CD4-positive, alpha-beta T cell (primary cell): ENCODE measurements at places on chromosomes 1 and 21. TPM values are rescaled to one million over a fixed set of nuclear protein-coding genes. Genes with fewer than 3 reads are reported as not detected.

DNA sequence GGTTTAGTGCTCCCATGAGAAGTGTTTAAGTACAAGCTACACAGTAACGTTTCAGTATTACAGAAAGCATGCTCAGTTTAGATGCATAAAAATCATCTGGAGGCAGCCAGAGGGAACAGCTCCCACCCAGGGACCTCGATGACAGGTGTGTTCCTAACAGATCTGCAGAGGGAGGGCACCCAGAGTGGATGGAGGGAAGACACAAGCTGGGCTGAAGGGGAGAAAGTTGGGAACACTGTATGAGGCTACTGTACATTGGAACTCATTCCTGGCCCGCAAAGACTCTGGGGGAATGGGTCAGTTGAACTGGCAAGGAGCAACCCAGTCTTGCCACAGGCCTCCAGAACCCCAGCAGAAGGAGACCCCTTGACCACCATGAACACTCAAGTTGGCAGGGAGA, 52.4 kb downstream of the ZP4 start:
- H3K4me1 ChIP-seq: no peaks in the 10 kb centered on the region
- DNase-seq: no peak
- no peaks in the 10 kb centered on the region for H3K27me3 ChIP-seq
- no peaks in the 10 kb centered on the region for H3K36me3 ChIP-seq
- no peak overlapping the region for H3K27ac ChIP-seq
- no peak overlapping the region for H3K4me3 ChIP-seq

GRCh38 chr1:184497959-184498723, 111.3 kb downstream of the C1orf21 start:
- H3K27ac ChIP-seq: no peak overlapping the region
- H3K4me1 ChIP-seq: no peaks in the 10 kb centered on the region
- no peak overlapping the region for H3K4me3 ChIP-seq
- H3K36me3 ChIP-seq: no peaks in the 10 kb centered on the region
- no peak for DNase-seq
- H3K27me3 ChIP-seq: no peaks in the 10 kb centered on the region

GRCh38 chr1:232172563-232172962, 457.4 kb downstream of the SIPA1L2 start:
- H3K27ac ChIP-seq: no peak overlapping the region
- no peak overlapping the region for H3K4me3 ChIP-seq
- no peaks in the 10 kb centered on the region for H3K36me3 ChIP-seq
- DNase-seq: no peak
- H3K27me3 ChIP-seq: no peaks in the 10 kb centered on the region

NUP210L gene
- total RNA-seq: 0.03 TPM

DNA sequence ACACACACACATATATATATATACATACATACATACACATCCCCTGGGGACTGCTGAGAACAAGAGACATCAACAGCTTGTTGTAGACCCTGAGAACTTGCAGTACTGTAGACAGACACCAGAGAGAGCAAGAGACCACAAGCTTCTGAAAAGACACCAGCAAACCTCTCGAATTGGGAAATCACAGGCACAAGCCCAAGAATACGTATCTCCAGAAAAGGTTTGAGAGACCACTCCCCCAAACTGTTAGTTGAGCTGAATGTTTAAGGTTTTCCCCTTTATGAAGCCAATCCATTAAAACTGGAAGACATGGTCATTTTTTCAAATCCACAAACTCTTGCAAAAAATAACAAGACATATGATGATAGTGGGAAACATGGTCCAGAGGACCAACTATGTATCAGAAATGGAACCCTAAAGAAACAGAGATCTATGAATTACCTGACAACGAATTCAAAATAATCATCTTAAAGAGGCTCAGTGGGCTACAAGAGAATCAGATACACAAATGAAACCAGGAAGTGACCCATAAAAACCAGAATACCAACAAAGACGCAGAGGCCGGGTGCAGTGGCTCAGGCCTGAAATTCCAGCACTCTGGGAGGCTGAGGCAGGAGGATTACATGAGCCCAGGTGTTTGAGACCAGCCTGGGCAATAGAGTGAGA, 45.1 kb downstream of the SLC2A1 start:
- no peak for DNase-seq
- H3K36me3 ChIP-seq: no peaks in the 10 kb centered on the region
- H3K4me3 ChIP-seq: no peak overlapping the region
- no peak overlapping the region for H3K27ac ChIP-seq
- no peaks in the 10 kb centered on the region for H3K4me1 ChIP-seq
- no peaks in the 10 kb centered on the region for H3K27me3 ChIP-seq

KCNT2 gene
- total RNA-seq: not detected

DNA sequence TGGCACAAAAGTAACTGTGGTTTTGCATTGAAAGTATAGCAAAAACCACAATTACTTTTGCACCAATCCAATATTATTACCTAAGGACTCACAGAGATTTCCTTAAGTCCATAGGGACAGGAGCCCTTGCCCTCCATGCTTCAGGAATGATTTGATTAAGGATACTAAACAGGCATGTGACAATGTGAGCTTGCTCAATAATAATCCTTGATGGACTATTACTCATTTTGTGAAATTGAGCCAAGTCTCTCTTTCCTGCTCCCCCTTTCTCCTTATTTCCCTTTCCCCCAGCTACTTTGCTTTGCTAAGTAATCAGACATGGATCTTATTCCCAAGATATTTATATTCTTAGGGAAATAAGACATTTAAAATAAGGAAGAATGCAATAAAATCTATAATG, 21.6 kb upstream of the RGL1 start:
- H3K27ac ChIP-seq: no peak overlapping the region
- no peaks in the 10 kb centered on the region for H3K27me3 ChIP-seq
- no peaks in the 10 kb centered on the region for H3K4me1 ChIP-seq
- H3K36me3 ChIP-seq: no peaks in the 10 kb centered on the region
- no peak overlapping the region for H3K4me3 ChIP-seq

CR1 gene
- total RNA-seq: 2.8 TPM

TSPEAR gene
- total RNA-seq: not detected

AJAP1 gene
- 0.39 TPM for total RNA-seq

TAS1R1 gene
- total RNA-seq: not detected

DNA sequence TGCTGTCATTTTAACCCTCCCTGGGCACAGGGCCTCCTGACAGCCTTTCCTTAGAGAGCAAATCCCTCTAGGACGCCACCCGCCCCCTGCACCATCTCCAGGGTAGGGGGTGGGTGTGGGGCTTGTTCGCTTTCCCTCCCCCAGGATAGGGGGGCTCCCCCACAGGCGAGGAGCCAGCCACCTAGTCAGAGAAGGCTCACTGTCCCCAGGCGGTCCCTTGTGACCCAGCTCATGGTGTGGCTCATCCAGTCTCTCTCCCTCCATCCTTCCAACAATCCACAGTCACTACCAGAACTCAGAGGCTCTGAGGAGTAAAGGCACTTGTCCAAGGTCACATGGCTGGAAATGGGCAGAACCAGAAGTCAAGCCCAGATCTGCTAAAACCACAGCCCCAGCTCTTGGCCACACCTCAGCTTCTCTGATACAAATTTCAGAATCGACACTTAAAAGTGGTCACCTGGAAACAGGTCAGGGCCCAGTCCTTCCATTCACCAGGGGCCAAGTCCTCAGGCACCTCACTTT, 89.8 kb downstream of the MRPL37 start:
- H3K4me3 ChIP-seq: no peak overlapping the region
- H3K36me3 ChIP-seq: no peaks in the 10 kb centered on the region
- peaks cover 82% of the 10 kb centered on the region for H3K4me1 ChIP-seq
- no peak for DNase-seq
- H3K27me3 ChIP-seq: no peaks in the 10 kb centered on the region
- no peak overlapping the region for H3K27ac ChIP-seq

DNA sequence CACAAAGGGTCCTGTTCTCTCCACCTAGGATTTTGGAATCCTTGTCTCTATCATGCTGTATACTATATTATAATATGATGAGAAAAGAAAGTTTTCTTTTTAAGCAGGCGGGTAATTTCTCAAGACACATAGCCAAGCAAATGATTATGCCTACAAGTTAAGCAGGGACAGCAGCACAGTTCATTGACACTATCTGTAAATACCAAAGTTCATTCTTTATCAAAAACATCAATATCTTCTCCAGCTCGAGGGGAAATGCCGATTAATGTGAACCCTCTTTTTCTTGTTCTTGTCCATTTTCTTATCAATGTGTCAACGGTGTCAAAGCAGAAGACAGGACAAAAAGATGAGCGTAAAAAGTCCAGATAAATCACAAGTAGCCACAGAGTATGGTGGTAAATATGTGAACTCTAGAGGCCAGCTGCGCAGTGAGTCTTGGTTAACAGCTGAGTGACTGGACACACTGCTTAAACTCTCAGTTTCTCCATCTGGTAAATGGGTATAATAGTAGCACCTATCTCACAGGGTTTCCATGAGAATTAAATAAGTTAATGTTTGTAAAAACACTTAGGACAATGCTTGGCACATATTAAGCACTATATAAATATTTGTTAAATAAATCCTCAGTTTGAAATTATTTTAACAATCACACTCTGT, 30.9 kb downstream of the LPAR3 start:
- peaks cover 29% of the 10 kb centered on the region for H3K4me1 ChIP-seq
- no peak for DNase-seq
- no peak overlapping the region for H3K4me3 ChIP-seq
- H3K36me3 ChIP-seq: no peaks in the 10 kb centered on the region
- H3K27ac ChIP-seq: no peak overlapping the region
- H3K27me3 ChIP-seq: no peaks in the 10 kb centered on the region

KCNK1 gene
- not detected for total RNA-seq

DNA sequence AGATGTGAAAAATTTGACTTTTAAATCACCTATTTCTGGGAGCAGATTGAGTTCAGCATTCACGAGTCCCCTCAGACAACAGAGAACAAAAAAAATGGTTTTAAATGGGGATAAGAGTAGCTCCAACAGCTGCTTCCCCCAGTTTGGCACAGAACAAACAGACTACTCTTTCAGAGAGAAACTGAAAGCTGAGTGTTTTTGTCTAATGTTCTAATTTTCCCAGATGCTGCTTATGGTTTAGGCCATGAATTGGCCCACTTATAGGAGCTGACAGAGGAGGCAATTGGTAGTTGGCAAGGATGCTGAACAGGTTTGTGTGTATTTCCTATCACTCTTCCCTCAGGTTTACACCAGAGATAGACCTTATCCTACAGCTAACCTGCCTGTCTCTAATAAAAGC, 1637.4 kb upstream of the PRMT6 start:
- H3K27me3 ChIP-seq: no peaks in the 10 kb centered on the region
- H3K27ac ChIP-seq: no peak overlapping the region
- H3K4me1 ChIP-seq: no peaks in the 10 kb centered on the region
- no peaks in the 10 kb centered on the region for H3K36me3 ChIP-seq
